ENCODE measurements at places on chromosomes 1 and 21.

DNA sequence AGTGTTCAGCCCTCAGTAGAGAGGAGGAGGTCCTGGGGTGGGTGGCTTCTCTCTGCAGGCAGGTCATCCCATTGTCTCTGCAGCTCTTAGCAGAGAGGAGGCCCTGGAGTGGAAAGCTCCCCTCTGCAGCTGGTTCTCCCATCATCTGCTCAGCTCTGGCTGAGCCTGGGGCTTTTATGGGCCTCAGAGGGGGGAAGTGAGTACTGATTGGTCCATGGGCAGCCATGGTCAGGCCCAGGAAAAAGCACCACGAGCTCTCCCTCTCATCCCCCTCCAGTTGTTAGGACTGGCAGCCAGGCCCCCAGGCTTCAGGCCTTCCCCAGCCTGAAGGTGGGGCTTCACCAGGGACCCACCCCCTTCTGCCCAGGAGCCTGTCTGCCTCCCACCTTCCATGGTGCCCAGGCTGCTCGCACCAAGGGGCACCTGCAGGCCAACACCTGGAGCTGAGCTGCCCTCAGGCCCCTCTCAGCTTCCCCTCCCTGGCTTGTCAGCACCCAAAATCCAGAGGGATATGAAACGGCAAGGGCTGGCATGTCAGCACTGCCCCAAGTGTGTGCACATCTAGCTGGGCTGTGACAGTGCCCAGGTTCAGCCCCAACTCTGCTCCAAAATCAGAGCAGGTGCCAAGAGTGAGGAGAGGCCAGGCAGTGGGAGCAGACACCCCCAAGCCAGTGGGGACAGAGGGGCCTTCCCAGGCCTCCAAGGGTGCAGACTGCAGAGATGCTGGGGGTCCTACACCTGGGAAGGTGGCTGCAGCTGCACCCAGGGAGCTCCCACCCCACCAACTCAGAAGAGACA lies 449.0 kb downstream of the MATN1 start:
- DNase-seq, result no peak

DNA sequence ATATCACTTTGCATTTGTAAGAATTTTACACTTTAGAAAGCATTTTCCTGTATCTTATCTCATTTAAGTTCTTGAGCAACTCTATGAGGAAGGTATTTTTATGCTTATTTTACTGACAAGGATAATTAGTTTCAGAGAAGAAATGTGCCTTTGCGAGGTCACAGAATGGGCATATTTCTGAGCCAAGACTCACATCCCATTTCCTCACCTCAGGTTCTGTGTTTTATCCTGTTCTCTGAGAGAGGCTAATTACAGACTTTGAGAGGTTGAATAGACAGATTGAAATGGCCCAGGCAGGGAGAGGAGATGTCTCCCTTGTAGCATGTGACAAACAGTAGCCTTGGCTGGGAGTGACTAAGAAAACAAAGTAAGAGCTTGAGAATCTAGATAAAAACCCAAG lies 39.1 kb upstream of the ZC3H11B start:
- DNase-seq, result no peak

GRCh38 chr1:174914991-174915390 lies 84.8 kb upstream of the CACYBP start:
- no peak for DNase-seq

DNA sequence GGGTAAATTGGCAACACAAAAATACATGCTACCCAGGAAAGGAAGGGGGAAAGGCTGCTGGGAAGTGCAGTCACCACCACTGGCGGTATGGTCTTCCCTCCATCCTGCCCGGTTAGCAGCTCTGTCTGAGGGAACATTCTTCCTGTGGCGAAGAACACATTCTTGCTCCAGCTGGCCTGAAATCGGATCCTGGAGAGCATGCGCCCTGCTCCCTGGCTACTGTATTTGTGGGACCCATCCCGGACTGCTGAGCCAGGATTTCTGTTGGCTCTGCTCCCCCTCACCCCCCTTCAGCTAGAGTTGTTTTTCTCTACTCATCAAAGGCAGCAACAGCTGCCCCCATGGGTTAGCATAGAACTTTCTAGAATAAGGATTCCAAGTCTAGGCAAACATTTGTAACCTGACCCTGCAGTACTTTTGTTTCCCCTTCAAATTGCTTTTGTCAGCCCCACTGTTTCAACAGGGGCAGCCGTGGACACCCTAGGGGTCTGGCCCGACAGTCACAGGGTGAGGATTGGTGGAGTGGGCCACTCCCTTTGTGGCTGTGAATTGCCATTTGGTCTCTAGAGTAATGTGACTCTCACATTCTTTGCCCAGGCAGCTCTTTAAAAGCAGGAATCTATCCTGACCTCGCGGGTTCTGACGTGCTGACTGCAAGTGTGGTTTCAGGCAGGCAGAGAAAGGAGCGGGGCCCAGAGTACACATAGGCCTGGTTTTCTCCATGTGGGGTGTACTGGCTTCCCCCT lies 157.7 kb downstream of the TOMM20 start:
- peak; percentile 37 for DNase-seq

- DNase-seq, result no peak
Observed at GRCh38 chr21:36524477-36524876, 44.6 kb upstream of the CLDN14 start.

- DNase-seq, result no peak
Observed at GRCh38 chr1:93374334-93375106, 28.8 kb downstream of the DR1 start.

All from inflammatory macrophage (primary cell).